NCI-H2029 (cell line): ENCODE measurements at places on chromosomes 2 and 18.

DNA sequence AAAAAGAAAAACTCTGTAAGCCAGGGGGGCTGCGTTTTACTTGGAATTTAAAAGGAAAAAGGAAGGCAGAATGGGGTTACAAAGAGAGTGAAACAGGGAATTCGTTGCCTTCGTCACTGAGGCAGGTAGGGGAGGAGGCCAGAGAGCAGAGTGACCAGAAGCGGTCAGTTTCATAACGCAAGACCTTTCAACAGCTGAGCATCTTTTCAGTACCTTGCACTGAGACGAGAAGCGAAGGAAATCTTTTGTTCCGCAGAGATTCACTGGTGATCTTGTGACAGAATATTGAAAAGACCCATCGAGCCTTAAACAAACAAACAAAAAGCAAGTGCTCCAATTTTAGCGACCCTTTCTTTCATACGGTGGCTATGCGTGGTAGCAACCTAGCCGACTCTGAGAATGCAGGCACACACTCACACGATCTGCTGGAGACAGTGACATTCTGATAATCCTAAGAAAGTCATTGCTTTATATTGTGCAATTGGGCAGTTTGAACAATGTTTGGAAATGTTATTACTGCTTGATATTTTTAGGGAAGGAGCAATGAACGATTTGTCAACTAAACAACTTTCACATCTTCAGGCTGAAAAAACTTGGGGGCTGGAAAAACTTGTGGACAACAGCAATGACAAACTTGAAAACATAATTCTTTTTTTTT, 93.8 kb upstream of the ODC1 start:
- DNase-seq, result no peak

GRCh38 chr2:178287652-178288344, 93.5 kb downstream of the OSBPL6 start:
- no peak for DNase-seq

GRCh38 chr2:190666895-190667294, 18.0 kb downstream of the NAB1 start:
- DNase-seq, result no peak

- DNase-seq, result no peak
Measured at GRCh38 chr2:43005245-43005974, 213.0 kb upstream of the HAAO start.

DNA sequence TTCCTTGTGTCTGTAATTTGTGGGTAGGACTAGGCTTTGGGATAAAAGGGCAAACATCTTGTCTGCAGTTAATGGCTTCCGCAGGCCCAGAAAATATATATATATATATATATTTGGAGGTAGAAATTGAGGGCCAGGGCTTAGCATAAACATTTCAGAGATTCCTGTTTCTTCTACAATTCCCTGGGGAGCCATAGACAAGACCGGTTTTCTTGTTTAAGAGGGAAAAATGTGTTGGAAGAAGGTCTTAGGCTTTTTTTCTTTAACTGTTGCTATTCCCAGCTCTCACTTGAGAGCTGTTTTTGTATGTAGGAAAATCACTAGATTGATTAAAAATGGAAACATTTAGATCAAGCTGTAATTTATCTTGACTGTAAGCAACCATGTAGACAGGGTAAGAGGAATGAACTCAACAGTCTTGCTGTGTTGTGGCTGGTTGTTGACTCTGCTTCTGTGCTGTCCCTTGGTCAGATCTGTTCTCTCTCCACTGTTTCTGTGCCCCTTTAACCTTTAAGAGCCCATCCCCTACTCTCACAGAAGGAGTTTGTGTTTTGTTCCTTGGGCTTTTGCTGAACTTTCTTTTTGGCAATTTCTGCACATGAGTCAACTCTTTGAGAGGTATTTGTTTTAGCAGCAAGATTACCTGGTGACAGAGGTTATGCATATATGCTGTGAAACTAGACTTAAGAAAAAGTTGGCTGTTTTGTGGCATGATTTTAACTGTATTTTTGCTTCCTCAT, 58.3 kb downstream of the EFEMP1 start:
- no peak for DNase-seq

DNA sequence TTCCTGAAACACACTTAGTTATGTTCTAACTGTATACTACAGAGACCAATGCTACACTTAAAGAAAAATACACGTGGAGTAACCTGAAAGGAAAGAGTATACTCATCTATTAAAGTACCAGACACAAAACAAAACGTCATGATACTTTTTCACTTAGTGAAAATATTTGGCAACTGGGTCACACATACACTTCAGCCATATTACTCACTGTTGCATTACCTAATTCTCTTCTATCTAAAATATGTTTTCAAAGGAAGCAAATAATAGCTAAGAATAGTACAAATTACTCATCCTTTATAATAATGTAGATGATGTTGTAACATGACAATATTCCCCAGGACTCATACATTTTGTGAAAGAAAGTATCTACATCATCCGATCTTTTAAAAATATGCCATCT, 76.5 kb upstream of the EPB41L3 start:
- DNase-seq, result no peak

DNA sequence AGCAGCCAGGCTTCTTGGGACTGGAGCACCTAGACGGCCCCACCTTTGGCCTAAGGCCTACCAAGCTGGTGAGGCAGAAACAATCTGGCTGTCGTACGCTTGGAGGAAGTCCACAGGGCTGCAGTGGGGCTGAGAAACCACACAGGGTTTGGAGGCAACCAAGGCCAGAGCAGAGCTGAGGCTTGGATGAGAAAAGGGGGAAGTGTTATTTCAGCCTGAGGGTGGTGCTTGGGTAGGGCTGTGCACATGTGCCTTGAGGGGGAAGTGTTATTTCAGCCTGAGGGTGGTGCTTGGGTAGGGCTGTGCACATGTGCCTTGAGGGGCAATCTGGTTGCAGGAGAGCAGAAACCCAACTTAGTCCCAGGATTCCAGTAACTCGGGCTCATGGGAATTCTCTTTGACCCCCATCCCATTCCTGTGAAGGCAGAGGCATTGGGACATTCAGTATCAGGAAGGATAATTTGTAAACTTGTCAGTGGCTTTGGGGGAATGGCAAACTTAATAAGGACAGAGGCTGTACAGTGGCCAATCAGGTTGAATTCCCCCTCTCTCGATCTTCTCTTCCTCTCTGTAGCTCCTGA, 971 bp upstream of the FBXO41 start:
- DNase-seq, result no peak

DNA sequence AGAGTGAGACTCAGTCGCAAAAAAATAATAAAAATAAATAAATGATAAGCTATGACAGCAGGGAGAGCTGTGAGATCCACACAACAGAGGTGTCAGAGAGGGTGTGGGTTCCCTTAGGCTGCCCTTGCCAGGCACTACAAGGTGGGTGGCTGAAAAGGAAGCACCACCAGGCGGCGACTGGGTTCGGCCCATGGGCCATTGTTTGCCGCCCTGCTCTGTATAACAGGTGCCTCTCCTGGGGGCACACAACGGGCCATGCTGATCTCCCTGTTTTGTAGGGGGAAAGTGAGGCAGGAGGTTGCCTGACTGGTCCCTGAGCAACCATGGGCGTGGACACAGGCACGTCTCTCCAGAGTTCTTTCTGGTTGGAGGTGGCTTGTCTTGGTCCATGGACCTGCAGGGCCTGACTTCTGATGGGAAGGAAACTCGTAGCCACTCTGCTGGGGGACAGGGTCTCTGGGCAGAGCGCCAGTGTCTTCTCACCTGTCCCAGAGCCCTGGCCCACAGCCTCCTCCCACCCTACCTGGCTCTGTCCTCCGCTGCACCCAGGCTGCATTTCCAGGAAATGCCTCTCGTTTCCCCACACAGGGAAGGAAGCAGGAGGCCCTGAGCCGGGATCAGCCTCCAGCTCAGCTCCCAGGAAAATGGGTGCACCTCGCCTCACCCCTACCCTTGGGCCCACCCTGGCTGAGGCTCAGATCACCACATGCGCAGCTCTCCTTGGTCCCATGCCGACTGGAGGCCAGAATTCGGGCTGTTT, 109.6 kb upstream of the ODC1 start:
- no peak for DNase-seq

- peak; percentile 34 for DNase-seq
Measured at GRCh38 chr2:105812180-105813044, 67.7 kb downstream of the NCK2 start.

DNA sequence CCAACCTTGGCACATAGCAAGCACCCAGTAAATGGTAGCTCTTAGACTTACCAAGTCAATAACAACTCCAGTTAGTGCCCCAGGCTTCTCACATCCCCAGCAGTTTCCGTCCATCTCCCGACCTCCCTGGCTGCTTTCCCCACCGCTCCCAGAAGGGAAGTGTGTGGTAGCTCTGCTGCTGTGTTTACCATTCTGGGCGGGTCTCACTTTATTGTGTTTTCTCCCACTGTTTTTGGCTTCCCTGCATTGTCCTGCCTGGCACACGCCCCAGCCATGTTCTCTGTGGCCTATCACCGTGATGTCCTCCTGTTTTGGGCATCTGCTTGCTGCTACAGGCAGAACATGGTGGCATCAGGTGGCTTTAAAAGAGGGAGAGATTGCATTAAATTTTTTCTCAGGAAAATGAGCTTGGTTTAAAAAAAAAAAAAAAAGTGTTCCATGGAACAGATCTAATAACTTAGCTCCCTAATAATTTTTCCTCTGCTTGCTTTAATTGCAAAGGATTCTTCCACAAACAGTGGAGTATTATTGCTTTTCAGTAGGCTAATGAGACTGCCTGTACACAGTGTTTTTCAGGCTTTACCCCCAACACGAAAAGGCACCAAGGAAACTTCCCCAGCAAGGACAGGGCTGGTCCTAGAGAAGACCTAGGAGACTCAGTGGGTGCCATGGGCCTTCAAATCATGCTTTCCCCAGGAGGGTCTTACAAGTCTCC, 8.0 kb upstream of the COX7A2L start:
- peak; percentile 72 for DNase-seq

DNA sequence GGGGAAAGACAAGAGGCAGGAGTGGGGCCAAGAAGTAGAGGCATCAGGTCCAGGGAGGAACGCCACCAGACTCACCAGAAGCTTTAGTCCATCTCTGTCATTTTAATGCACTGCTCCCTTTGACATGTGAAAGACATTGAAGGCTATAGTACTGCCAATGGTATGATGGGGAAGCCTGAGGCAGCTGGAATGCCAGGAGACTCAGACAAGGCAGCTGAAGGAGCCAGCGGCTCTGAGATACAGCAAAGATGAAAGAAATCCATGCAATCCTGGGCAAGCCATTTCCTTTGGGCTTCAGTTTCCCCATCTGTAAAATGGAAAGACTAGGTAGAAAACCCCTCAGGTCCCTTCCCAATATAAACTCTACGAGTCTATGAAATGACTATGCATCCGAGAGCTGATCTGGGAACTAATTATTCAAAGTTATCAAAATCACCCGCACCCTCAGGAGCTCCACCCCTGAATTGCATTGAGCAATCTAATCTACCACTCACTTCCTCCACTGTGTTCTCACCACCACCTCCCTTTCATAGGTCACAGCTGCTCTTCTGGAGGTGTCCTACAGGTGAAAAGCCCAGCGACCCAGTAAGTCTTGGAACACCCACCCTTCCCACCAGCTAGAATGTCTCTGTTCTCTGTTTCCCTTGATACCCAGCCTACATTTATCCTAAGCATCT, 3.1 kb downstream of the CXCR2 start:
- DNase-seq, result no peak

DNA sequence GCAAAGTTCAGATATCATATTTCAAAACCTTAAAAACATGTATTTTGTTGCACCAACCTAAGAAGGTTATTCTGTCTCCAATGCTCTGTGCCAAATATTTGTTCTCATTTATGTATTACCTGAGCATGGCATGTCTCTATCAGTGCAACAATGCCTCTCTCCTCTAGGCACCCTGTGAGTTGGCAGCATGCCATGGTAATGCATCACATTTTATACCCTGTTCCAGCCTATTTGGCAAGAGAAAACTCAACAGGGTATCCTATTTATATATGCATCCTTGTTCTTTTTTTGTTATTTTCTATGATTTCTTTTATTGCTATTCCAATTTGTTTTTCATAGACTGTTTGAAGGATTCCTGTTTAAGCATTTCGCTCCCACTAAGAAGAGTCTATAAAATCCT, 126.3 kb upstream of the NRXN1 start:
- DNase-seq, result peak; percentile 4

GRCh38 chr2:179925713-179926112, 64.3 kb upstream of the ZNF385B start:
- DNase-seq, result no peak

- peak; percentile 21 for DNase-seq
Measured at GRCh38 chr2:229133155-229133772, 137.8 kb downstream of the PID1 start.

- DNase-seq, result peak; percentile 64
Measured at GRCh38 chr2:183070942-183071844, 7.4 kb upstream of the DUSP19 start.

DNA sequence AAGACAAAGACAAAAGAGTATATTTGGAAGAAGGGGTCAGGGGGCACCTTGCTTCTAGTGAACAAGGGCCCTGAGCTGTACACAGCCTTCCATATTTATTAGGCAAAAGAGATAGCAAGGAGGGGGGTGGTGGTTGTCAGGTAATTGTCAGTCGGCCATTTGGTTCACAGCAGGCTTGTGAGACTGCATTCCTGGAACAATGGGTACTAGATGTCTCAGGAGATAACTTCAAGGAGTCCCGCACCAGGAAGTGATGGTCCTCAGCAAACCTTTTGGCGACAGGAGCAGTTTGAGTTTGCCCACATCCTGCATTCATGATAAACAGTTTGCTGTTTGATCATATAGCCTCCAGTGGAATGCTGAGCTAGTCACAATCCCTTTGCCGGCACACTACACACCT, 376.4 kb upstream of the RAB12 start:
- no peak for DNase-seq

DNA sequence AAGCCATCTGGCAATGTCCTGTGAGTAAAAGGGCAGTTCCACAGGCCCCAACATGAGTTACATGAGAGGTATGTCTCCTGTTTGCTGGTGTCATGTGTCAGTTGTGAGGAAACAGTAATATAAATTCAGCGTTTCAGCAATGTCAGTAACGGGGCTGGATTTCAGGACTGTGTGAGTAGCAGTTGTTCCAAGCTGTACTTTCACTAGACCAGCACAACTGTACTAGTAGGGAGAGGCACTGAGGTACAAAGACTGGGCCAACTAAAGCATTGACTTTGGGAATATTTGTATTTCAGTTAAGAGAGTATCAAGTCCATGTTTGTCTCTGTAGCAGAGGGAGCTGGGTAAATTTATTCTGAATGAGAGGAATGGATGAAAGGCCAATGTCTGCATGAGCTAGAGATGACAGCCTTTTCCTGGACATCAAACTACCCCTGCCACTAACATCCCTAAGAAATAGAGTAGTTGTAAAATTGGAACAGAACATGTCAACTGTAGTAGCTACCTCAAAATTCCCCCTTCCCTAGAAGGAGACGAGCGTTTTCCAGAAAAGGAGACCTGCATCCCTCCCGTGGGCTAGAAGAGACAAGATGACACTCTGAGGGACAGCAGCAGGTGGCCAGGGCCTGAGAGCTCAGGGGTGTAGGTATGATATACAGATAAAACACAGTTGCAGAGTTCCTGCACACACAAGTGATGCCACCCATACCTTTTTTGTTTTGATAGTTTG, 24.4 kb downstream of the EIF4E2 start:
- no peak for DNase-seq
